ENCODE measurements at places on chromosomes 2 and 18.

- no peak for DNase-seq
Measured at GRCh38 chr2:224142397-224143312, 103.6 kb upstream of the SERPINE2 start.

- DNase-seq = no peak
Measured at GRCh38 chr18:79389689-79390088, 6.0 kb upstream of the NFATC1 start.

GRCh38 chr18:8287196-8287885 lies 321.9 kb upstream of the RAB12 start:
- no peak for DNase-seq

GRCh38 chr2:48332286-48332685 lies 197.7 kb upstream of the STON1 start:
- DNase-seq = no peak

- no peak for DNase-seq
Measured at GRCh38 chr18:27712066-27712465, 464.9 kb downstream of the CDH2 start.

DNA sequence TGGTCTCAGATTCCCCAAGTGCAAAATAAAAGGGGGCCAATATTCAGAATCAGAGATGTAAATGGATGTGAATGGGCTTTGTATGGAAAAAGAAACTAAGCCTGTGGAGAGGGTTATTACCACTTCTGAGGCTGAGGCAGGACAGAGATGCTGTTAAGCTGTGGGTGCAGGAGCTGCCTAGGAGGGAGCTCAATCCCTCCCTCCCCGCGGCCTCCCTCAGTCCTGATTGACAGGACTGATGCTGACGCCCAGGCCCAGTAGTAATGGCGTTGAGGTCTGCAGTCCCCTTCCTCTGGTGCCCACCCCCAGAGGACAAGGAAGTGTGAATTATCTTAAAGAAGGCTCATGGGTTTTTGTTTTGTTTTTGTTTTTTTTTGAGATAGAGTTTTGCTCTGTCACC lies 40.4 kb downstream of the PSD4 start:
- no peak for DNase-seq

- DNase-seq = no peak
Measured at GRCh38 chr2:10590742-10591141, 99.0 kb downstream of the NOL10 start.

DNA sequence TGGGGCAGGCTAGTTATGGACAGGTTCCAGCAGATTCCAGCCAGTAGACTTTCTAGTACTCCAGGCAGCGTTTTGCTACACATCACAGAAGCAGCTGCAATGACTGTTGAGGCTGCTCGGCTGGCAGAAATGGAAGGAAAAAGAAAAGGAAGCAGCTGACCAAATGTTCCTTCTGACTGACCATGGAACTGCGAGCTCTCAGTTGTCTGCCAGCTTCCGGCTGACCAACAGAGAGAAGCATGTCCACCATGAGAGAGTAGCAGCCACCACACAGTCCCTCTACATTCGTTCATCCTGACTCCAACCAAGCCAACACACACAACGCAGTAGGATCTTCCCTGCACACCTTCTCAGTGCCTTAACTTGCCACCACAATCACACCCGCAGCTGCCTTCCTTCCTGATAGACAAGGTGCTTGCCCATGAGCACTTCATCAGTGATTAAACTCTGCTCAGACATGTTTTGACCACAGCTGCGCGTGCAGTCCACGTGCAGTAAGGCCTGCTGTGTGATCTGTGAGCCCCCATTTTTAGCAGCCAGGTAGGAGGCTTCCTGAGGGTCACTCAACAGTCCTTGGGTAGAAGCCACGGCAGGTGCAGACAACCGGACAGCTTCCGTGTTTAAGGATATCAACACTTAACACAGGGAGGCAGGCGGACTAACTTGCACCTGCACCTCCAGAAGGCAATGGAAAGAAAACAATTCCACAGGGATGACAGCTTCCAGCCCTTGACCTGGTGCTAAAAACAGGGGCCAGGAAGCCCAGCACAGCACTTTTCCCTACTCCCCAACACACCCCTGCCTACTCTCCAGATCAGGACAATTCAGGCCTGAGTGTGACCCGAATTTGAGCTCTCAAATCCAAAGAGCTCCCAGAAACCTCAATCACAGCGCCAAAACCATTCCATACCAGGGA lies 996 bp downstream of the TGFBRAP1 start:
- peak; percentile 11 for DNase-seq

GRCh38 chr2:134278553-134278952 lies 24.7 kb downstream of the MGAT5 start:
- no peak for DNase-seq

DNA sequence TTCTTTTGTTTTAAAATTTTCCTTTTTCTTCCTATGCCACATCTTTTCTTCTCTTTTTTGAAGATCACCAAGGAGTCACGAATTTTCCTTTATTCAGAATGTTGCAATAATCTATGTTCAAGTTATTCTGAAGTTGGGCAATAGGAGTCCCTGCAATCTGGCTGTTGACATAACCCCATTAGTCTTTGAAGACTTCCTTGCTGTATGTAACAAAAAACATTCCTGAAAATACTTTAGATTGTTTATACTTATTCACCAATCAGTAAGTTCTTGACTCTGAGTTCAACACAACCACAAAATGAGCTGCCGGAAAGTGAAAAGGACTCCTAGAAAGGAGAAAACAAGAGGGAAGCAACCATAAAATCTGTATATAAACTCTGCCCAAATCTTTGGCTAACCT lies 62.8 kb downstream of the TMEM237 start:
- DNase-seq = no peak

DNA sequence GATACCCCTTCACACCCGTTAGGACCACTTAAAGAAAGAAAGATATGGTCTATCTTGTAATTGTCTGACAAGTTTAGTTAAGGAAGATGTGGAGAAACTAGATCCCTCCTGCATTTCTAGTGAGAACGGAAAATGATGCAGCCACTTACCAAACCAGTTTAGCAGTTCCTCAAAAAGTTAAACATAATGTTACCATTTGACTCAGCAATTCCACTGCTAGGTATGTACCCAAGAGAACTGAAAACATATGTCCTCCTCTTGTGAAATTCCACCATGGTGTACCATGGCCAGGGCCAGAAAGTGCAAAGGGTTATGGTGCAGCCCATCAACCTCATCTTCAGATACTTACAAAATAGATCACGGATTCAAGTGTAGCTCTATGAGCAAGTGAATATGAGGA lies 79.0 kb upstream of the ID2 start:
- no peak for DNase-seq

- no peak for DNase-seq
Measured at GRCh38 chr2:23482188-23482587, 97.2 kb downstream of the KLHL29 start.

GRCh38 chr2:16860627-16861026 lies 195.0 kb upstream of the CYRIA start:
- no peak for DNase-seq

GRCh38 chr2:206533977-206534376 lies 90.6 kb downstream of the ADAM23 start:
- no peak for DNase-seq

GRCh38 chr2:11103984-11104793 lies 51.1 kb upstream of the SLC66A3 start:
- no peak for DNase-seq

DNA sequence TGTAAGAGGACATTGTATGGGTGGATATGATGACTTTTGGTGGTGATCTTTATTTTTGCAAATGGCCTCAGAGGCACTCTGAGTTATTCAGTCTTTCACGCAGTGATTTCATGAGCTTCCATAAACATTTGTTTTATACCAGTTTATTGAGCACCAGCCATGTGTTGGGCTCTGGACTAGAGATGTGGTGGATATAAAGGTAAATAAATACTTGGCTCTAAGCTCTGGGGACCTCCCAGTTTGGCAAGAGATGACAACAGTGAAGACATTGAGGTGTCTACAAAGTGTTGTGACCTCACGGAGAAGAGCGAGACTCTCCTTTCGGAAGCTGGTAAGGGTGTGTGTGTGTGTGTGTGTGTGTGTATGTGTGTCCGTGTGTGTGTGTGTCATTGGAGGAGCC lies 146.4 kb downstream of the TANC1 start:
- no peak for DNase-seq

DNA sequence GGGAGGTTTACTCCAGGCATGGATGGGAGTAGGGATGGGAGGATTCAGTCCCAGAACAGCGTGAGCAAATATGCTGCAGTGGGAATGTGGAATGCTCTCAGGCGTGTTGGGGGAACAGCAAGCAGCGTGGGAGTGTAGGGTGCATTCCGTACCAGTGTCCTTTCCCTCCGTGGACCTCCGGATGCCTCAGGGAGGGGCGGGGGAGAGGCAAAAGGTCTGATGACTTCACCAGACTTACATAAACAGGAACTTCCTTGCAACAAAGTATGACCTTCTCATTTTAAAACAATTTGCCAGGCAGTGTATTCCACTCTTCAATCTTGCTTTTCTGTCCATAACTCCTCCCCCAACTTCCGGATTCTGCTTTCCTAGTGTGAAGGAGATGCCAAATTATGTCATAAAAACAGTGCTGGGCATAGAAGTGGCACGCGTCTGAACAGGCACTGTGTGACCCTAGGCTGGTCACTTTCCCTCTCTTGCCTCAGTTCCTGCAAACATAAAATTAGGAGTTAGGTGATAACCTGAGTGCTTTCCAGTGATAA lies 36.9 kb downstream of the RPL37A start:
- DNase-seq = no peak

GRCh38 chr2:14557111-14557510 lies 75.4 kb upstream of the LRATD1 start:
- DNase-seq = no peak

- DNase-seq = no peak
Measured at GRCh38 chr2:237998530-237998929, 31.7 kb downstream of the UBE2F start.

GRCh38 chr2:198326431-198326830 lies 522.0 kb downstream of the PLCL1 start:
- no peak for DNase-seq

GRCh38 chr2:38215993-38216392 lies 140.0 kb upstream of the CYP1B1 start:
- no peak for DNase-seq

DNA sequence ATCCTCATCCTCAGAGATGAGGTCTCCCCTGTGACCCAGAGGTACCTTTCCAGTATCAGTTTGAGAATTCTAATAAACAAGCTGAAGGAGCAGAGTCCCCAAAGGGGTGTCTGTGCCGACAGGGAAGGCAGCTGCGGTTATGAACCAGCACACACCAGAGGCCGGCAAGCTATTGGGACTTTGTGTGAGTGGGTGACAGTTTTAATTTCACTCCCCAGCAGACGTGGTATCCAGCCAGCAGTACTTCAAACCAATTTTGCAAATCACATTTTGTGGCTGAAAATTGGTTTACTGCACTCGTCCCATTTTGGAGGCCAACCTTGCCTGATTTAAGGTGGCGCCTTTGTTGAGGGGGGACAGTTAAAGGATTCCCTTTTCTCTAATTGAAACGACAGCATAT lies 103.0 kb upstream of the NRP2 start:
- DNase-seq = no peak

GRCh38 chr2:7083580-7084509 lies 166.6 kb downstream of the RNF144A start:
- no peak for DNase-seq

- DNase-seq = no peak
Measured at GRCh38 chr18:78309307-78309706, 670.3 kb upstream of the SALL3 start.

- no peak for DNase-seq
Measured at GRCh38 chr2:22520369-22521288, 864.4 kb upstream of the KLHL29 start.

DNA sequence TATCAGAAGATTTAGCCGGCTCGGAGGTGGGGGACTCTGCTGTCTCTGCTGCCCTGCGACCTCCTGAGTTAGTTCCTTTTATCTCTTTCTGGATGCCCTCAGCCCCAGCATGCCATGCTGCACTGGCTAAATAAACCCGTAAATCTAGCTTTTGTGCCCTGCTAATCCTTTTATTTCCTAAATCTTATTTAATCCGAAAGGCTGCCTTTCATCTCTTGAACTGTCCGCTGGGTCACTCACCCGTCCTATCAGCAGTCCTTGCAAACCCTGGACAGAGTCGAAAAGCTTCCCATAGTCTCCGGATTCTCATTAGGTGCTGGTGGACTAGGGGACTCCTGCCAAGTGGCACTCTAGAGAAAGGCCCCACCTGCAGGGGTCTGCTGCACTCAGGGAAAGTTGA lies 122.0 kb upstream of the APCDD1 start:
- no peak for DNase-seq

DNA sequence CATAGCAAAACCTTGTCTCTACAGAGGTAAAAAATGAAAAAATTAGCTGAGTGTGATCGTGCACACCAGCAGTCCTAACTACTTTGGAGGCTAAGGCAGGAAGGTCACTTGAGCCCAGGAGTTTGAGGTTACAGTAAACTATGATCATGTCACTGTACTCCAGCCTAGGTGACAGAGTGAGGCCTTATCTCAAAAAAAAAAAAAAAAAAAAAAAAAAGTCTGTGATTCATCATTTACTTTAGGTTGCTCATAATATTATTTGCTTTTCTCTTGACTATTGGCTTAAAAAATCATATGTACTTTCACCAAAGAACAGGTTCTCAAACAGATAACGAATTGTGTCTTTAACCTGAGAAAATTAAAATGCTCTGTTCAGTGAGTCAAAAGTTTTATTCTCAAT lies 129.1 kb downstream of the MYO3B start:
- DNase-seq = no peak

DNA sequence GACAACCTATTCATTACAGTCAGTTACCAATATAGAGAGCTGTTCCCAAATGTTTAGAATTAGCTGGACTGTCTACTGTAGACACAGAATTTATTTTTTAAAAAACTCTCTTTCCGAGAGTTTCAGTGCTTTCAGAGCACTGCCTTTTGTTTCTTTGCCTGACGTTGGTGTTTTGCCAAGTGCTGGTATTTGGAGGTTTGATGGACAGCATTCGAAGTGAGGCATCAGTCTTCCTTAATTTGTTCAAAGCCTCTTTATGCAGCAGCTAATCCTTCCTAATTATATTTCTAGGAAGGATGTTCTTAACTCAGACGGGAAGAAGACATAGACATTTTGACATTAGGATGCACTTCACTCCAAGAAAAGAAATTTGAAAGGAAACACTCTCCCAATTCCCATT lies 83.2 kb downstream of the LTBP1 start:
- DNase-seq = no peak

- no peak for DNase-seq
Measured at GRCh38 chr2:180734382-180734781, 246.0 kb upstream of the UBE2E3 start.

DNA sequence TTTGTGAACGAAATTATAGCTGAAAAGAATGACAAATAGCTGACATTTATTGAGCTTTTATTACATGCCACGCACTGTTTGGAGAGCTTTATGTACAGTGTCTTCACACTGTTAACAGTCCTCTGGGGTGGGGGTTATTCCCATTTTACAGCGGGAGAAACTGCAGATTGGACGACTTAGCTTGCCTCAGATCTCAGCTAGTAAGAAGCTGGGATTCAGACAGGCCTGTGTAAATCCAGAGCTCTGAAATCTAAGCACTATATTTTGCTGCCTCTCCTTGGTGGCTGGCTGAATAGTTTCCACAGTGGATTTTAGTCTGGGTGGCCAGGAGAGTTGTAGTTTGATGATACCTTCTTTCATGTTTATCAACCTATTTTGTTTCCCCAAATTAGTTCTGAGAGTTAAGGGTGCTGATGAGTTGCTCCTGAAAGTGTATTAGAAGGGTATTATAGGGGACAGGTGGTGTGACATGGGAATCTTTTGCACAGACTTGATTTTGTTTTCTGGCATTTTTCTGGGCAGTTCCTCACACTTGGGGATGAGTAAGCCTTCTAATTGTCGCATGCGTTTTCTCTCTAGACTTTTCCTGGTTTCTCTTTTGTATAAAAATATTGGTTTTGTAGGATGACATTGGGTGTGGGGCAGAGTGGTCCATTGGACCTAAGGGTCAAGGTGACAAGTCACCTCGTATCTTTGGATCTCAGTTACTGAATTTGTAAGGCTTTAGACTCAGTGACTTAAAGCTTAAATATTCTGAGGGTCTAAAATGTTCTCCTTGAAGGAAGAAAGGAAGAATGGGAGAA lies 1.5 kb downstream of the ACSL3 start:
- DNase-seq = no peak
